ENCODE measurements at places on chromosomes 4 and X.

DNA sequence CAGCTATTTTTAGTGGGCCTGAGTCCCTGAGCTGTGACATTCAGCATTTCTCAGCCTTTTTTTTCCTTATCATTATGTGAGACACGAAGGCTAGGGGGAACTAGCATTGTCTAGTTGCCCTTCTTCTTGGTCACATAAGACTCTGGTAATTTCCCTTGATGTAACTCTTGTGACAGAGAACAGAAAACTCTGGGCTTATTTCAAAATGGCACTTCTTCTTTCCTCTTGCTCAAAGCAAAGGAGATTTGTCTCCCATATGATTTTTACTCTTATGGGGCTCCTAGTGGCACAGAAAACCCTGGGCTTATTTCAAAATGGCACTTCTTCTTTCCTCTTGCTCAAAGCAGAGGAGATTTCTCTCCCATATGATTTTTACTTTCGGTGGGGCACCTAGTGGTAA, 14.7 kb downstream of the ATXN3L start:
- DNase-seq = no peak

- DNase-seq = peak; percentile 6
Measured at GRCh38 chr4:153205757-153206156, 1.5 kb downstream of the TRIM2 start.

DNA sequence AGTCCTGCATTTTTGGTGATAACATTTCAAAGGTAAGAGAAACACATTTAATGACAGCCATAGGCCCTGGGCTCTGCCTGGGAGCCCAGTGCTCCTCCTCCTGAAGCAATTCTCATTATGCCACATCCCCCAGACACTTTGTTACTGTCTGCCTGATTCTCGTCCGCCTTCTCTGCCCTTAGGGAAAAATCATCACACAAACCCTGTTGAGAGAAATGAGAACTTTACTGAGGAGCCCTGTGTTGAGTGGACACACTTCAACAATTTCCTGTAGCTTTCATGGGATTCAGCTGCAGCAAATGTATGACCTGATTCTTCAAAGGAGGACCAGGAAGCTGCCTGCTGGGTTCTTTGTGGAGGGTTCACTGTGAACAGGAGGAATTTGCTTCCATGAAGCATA, 566.5 kb upstream of the FRG1 start:
- DNase-seq = no peak

- DNase-seq = no peak
Measured at GRCh38 chrX:119996600-119997524, 53.3 kb upstream of the NKAP start.

DNA sequence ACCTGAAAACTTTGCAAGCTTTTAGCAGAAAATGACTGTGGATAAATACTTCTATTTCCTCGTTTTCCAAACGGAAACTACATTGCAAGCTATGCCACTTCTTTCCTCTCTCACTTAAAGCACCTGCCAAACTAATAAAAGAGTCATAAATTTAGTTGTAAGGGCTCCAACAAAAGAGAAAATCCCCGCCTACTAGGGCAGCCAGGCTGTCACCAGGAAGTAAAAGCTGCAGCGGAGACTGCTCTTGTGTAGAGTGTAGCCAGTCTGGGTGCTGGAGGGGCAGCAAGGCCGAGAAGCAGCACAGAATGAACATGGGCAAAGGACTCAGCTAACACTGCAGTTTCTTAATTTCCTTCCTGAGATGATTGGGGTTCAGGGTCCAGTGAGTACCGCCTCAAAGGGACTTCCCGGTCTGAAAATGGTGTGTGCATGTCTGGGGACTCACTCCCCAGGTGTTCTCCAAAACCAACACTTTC, 89.3 kb upstream of the MAML3 start:
- DNase-seq = no peak

DNA sequence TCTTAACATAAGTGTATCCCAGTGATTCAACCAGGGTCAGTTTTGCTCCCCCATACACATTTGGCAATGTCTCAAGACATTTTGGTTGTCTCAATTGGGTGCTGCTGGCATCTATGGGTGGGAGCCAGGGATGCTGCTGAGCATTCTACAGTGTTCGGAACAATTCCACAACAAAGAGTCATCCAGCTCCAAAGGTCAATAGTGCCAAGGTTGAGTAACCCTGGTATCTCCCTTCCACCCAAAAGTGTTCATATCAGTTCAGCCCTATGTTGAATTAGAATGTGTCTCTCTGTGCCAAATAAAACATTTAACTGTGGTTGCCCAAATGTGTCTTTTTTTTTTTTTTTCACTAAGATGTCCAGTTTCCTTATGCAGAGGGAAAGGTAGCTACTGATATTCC, 129.4 kb upstream of the RAI2 start:
- no peak for DNase-seq

DNA sequence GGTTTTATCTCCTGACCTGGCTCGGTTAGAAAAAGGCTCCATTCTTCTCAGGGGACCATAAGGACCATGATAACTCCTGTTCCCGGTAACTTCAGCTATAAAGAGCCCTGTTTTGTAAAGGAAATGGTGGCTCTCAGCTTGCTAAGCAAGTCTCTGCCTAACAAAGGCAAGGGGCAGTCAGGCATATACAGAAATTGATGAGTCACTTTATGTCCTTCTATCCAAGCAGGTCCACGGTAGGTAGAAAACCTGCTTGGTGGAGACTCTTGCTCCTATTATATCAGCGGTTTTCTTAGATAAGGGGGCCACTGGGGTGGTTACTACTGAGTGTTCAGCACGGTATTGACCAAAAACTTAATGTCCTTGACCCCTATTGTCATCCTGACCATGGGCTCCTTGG, 203.0 kb upstream of the KLF8 start:
- no peak for DNase-seq

DNA sequence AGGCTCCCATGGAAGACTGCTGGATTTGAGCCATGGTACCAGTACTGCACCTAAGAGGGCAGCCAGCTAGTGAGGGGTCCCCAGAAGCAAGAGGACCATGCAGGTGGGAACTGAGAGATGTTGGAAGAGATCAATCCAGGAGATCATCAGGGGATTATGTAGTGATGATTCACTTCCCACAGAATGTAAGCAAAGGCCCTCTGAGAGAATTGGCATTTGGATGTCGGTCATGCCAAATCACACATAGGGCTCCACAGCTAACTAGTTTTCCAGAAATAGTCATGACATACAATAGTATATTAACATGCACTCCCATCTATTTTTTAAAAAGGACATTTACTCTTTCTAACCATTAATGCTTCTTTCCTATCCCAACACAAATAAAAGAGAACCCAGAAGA, 112.5 kb downstream of the RASGEF1B start:
- no peak for DNase-seq

DNA sequence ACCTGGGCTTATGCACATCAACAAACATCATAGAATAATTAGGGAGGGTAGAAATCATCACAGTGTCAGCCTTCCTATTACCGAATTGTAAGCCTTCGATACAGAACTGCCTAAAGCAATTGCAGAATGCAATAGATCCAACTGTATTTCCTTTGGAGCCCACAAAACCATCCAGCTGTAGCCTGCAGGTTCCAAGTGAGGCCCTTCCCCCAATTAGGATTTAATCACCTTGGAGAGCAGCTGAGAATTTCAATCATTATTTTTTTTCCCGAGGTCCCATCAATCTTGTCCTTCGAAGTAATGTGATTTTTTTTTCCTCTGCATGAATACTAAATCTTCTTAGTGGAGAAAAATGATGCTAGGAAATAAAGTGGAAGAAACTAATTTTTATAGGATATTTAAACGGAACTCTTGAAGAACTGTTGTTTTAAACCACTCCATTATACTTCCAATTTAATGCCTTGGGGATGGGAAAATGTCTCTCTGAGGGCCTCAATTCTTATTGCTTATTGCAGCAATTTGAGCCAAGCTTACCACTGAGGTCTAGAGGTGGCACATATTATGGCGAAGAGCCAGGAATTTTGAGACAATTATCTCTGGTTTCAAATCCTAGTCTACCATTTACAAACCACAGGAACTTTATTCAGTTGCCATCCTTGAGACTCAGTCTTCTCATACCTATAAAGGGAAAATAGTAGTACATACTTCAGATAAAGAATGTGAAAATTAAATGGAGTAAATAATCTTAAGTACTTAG, 953.4 kb upstream of the IGFBP7 start:
- no peak for DNase-seq

DNA sequence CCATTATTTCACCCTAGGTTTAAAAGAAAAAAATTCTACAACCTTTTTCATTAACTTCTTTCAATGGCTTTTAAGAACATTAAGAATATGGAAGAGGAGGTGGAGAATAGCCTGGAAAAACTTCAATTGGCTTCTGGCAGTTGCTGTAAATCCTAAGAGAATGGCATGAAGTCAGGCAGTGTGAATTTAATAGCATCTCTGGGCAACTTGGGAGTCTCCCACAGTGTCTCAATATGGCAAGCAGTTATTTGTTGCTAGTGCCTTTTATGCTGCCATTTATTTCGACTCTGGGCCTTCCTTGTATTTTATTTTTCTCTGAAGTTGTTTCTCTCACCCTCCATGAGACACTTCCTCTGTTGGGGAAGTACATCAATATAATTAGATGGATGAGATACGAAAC, 322.1 kb downstream of the CBLL2 start:
- no peak for DNase-seq

- no peak for DNase-seq
Measured at GRCh38 chr4:15398001-15398400, 29.8 kb upstream of the C1QTNF7 start.

DNA sequence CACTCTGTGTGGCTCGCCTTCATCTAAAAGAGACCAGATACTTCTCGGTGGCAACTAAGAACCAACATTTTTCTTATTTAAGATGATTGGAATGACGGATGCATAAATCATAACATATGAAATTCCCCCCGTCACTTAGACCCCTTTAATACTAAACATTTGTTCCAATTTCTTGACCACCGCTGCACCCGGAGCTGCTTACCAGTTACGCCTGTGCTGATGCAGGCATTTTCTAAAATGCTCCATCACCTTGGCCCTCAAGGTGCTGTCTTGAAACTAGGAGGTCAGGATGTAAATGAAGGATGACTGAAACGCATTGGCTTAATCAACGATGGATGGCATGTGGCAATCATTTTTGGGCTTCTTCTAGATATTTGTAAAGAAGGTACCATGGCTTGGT, 130.0 kb downstream of the CPZ start:
- DNase-seq = no peak

GRCh38 chr4:16492872-16493271, 266.6 kb upstream of the TAPT1 start:
- DNase-seq = no peak

DNA sequence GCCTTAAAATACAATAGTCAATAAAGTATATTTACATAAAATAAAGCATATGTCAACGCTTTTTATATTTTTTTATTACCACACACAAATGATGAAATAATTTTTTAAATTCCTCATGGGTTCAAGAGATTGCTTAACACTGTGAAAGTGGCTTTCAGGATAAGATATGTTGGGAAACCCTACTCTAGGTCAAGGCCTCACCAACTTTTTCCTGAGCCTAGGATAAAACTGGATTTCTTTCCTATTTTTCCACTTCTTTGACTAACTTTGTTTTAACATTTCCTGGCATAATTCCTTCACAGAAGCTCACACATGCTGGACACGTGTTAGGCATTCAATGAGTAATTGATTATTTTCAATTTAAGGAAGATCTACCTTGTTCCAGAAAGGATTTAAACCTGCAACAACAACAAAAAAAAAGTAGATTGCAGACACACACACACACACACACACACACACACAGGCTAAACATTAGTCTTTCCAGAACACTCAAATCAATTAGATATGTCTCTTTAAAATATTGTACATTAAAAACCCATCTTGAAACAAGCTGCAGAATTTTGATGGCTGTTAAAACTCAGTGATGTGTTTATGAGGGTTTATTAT, 9.1 kb downstream of the KLB start:
- DNase-seq = no peak

GRCh38 chr4:10458177-10458576, 951 bp upstream of the ZNF518B start:
- DNase-seq = no peak

GRCh38 chr4:82797405-82798111, 1.0 kb downstream of the SCD5 start:
- no peak for DNase-seq
